Stromal cell of bone marrow (primary cell): ENCODE measurements at places on chromosomes 7 and 10.
A peak's percentile ranks its signal among the peaks of the same experiment; 100 is the strongest.

GRCh38 chr7:12984117-12984516 is 296.7 kb downstream of the ARL4A start:
- no peak for DNase-seq

DNA sequence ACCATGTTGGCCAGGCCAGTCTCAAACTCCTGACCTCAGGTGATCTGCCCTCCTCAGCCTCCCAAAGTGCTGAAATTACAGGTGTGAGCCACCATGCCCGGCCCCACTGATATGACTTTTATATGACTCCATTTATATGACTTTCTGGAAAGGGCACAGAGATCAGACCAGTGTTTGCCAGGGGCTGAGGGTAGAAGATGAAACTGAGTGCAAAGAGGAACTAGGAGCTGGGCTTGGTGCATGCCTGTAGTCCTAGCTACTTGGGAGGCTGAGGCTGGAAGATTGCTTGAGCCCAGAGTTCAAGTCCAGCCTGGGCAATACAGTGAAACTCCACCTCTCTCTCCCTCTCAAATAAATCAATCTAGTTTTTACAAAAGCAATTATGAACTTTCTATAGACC is 7.5 kb downstream of the BRAF start:
- DNase-seq, result no peak

GRCh38 chr7:116616555-116617059 is 55.4 kb upstream of the MET start:
- no peak for DNase-seq

DNA sequence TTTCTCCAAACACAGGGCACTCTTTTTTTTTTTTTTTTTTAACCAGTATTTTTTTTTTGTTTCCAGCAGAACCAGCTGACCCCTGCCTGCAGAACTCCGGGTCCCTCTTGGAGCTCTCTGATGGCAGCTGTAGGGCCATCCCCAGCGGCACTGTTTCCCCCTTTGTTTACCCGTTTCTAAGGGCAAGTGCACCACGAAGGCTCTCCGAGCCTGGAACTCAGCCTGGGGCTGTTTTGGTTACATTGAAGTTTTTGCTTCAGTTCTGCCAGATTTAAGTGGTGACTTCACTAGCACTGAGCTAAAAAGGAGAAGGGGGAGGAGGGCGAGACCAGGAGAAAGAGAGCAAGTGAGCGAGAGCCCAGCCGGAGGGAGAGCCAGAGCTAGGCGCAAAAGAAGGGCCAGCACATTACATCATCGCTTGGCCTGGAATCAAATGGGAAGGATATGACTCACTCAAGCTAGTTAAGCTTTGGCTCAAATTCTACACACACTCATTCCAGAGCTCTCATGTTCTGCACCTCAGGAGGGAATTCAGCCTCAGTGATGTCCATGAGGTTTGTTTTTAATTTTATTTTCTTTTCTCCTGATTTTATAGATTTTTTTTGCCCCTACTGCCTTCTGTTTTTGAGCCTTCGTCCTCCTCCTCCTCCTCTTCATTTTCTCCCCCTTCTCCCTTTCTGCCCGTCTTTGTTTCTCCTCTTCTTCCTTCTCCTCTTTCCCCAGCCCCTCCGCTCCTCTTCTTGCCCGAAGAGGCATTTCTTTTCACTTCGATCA is 272.3 kb downstream of the TRIL start:
- DNase-seq, result peak; percentile 100

GRCh38 chr10:5895365-5895764 is 5.3 kb downstream of the FBH1 start:
- no peak for DNase-seq

- no peak for DNase-seq
Observed at GRCh38 chr7:31327071-31327470, 13.5 kb downstream of the NEUROD6 start.

GRCh38 chr7:120467676-120468075 is 194.7 kb downstream of the KCND2 start:
- DNase-seq, result no peak

DNA sequence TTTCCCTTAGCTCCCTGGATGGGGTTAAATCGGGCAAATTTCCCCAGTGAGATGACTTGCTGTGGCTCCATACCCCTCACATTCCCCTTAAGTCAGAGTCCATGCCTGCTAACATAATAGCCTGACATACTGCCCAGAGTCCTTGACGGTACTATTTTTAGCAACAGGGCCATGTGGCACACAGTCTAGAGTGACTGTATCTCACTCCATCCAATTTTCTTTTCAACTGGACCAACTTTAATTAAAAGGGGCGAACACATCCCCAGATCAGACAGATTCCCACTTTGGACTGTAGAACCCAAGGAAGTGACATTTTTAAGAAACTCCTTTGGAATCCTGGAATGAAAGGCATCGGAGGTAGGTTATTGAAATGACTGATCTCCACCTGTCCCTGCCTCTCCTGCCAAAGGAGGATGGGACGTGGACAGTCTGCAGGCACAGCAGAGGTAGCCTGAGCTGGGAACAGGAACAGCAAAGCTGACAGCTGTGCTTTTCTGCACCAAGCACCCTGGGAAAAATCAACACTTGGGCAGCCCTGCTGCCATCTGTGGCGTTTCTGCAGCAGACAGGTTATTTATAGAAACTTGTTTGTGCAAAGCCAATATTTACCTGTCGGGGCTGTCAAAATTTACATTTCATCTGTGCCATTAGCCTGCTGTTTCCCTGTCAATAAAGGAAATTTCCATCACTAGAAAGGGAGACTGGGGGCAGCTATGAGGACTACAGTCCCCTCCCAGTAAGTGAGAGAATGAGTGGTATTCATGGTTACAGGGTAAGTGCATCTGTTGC is 221.5 kb upstream of the AOAH start:
- no peak for DNase-seq

GRCh38 chr7:141023295-141023694 is 8.5 kb upstream of the MRPS33 start:
- DNase-seq, result no peak
